Lower lobe of right lung (tissue), 2 donors: ENCODE measurements at places on chromosomes 11 and 22.

DNA sequence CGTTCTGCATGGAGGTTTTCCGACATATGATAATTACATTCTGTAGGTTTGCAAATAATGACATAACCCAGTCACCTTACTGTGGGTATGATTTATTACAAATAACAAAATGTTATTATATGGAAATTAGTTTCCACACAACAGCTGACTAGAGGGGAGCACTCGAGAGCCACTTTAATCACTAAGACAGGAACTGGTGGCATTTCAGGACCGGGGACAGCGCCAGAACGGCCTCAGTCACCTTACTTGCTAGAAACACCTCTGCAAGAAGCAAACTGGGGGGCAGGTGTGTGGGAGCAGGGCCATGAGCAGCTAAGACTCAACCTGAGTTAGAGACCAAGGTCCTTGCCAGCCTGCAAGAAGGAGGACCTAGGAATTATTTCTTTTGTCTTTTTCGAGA lies 199.9 kb downstream of the DSCAML1 start:
- DNase-seq = no peak

GRCh38 chr11:27112946-27113345 lies 72.3 kb downstream of the BBOX1 start:
- no peak for DNase-seq

DNA sequence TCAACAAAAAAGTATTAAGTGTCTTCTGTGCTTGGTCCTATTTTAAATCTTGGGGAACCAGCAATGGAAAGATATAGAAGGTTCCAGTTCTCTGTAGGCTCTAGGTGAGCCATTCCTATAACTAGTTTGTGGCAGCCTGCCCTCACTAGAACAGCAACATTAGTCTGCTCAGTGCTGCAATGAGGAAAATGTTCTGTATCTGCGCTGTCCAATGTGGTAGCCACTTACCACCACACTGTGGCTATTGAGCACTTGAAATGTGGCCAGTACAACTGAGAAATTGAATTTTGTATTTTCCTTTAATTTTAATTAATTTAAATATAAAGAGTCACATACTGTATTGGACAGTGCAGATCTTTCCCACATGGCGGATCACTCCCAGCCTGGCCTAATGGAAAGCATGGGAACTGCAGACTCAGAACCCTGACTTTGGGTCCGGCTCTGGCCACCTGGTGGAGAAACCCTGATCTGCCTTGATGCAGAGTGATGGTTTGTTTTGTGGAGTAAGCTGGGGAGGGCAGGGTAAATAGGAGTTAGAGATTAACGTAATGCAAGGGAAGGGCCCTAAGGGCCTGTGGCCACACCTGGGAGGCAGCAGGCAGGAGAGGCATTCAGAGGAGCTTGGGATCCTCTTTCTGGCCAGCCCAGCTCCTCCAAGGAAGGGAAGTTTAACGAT lies 101.0 kb downstream of the ME3 start:
- DNase-seq = no peak

DNA sequence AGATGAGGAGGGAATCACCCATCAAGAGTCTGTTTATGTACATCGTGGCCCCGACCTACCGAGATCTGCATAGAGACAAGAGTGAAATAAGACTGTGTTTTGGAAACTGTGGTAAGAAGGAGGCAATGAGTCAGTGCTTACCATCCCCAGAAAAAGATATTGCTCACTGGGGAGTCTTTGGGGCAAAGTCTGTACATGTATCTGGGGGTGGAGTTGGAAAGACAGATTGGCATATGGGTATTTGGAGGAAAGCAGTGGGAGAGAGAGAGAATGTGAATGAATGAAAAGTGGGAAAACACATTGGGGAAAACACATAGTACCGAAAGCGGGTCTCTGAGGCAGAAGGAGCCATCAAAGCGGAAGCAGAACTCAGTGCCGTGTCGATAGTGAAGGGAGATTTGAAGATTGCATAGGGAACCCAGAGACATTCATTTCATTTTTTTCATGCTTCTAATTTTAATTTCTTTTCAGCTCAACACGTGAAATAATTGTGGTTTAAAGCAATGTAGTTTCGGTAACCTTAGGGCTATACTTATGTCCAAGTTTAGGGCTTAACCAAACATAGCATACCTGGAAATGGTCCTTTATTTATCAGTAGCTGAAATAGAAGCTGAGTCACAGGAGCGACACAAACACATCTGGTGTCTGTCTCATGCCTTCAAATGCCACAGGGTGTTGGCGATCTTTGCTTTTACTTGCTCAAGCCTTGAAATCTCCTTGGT lies 98.6 kb upstream of the CD44 start:
- no peak for DNase-seq

- DNase-seq = no peak
These were observed 34.4 kb upstream of the DNAJB13 start for GRCh38 chr11:73916435-73916834.

DNA sequence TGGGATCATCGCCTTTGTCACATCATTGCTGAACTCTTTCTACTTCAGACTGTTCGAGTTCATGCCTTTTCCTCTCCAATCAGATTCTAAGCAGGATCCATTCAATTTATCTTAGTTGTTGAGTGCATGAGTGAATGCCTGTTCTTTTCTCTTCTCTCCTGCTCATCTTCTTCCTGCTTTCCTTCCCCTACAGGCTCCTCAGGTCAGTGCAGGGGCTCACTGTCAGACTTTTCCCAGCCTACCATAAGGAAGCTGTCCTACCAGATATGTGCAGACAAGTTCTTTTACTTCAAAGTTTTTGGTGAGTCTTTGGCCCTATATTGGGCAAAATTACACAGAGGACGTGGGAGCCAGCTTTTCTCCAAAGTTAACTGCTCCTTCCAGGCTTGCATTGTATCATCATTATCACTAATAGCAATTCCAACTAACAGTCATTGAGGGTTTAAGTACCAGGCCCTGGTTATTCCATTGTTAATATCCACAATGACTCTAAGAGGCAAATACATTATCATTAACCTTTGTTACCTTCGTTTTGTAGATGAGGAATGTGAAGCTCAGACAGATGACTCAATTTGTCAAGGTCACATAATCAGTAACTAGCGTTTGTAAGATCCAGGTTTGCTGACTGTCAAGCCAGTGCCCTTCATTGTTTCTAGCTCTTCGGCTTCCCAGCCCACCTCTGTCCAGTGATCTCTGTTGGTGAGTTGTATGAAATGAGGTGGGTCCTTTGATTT lies 30.4 kb downstream of the OR6Q1 start:
- no peak for DNase-seq

DNA sequence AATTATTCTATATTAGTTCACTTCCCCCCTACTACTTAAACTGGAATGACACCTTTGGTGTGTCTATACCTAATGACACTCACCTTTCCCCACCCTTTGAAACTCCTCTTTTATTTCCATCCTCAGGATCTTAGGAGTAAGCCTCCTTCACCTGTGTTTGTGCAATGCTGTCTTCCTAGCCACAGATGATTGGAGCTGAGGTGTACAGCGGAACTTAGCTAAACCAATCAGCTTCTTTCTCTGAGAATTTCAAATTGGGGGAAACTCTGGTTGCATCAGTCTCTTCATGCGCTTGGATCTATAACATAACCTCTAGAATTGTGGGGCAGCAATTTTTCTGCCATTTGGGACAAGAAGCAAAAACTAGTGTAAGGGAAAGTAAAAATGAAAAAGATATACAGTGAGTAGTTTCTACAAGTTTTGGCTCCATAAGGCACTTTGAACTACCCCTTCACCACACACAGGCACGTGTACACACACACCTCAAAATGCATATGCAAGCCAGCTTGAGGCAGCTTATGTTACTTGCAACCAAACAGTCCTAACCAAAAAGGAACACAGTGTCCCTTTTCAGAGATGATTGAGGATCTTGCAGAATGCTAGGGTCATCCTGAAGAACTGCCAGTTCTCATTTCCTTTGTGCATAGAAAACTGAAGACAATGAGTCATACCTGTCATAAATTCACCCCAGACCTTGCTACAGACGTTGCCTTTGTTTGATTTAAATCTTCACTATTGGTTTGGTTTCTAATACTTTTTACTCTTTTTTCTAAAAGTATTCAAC lies 36.0 kb upstream of the LDLRAD3 start:
- no peak for DNase-seq

GRCh38 chr22:24990344-24990905 lies 37.9 kb downstream of the KIAA1671 start:
- DNase-seq = no peak

DNA sequence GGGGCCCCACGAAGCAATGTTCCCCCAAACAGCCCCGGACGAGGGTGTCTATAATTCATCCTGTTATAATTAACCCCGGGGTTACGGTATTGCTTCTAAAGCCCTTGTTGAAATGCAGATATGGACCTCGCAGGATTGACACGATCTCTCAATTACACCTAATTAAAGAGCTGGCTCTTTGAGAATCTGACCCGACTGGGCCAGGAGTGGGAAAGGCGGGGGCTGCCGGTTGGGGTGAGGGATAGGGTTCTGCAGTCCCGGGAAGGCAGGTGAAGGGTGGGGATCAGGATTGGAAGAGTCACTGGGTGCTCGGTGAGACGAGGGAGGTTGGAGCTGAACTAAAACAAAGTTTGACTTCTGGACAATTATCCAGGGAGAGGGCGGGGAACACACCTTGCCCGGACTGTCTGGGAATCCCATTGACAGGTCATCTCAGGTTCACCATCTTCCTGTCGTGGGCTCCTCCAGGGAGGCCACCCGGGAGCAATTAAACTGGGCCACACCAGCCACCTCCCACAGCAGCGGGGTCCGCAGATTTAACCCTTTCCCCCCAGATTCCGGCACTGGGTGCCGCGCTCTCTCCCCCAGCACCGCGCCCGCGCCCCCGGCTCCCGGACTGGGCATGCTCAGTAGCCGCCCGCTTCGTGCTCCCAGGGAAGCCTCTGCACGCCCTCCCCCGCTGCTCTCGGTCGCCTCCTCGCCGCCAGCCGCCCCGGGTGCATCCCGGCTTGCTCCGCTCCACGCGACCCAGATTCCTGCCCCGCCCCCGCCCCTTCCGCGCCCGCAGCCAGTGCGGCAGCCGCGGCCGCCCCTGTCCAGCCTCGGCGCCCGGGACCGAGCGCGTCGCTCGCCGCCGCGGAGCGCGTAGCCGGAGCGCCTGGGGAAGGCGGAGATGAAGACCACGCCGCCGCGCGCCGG lies at the start of gene ELMOD1:
TSS of gene ELMOD1 (plus strand) at position 688 of the 918 bp plus-strand sequence. CDS start 27,043 bp downstream, outside the sequence.
- DNase-seq = peak; percentile 62

DNA sequence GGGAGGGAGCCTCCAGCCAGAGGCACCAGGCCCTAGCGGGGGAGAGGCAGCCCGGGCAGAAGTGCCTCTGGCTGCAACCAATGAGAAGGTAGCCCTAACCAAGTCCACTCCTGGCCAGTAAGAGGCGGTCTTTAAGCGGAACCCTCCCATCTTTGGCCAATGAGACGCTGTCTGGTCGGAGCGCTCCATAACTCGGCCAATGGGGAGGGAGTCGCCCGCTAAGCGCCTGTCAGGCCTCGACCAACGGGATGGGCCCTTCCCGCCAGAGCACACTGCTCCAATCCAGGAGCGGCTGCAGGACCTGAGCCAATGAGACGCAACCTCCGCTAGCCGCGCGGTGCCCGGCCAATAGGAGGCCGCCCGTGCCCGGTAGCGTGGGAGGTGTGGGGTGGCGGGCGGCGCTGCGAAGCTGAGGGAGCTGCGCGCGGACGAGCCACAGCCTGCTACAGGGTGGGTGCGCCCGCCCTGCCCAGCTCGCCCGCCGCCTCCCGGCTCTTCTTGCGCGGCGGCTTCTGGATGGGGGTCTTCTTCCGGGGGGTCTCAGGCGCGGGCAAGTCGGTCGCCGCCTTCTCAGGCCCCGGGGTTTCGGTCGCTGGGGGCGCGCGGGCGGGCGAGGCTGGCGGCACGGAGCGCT lies 12.6 kb downstream of the SCARF2 start:
- DNase-seq = no peak

GRCh38 chr11:528166-528814 lies 7.1 kb downstream of the HRAS start:
- DNase-seq = no peak

GRCh38 chr11:120903686-120904085 lies 120.2 kb upstream of the TBCEL start:
- DNase-seq = no peak

- DNase-seq = no peak
These were observed 582.2 kb upstream of the CADM1 start for GRCh38 chr11:116086426-116086825.

DNA sequence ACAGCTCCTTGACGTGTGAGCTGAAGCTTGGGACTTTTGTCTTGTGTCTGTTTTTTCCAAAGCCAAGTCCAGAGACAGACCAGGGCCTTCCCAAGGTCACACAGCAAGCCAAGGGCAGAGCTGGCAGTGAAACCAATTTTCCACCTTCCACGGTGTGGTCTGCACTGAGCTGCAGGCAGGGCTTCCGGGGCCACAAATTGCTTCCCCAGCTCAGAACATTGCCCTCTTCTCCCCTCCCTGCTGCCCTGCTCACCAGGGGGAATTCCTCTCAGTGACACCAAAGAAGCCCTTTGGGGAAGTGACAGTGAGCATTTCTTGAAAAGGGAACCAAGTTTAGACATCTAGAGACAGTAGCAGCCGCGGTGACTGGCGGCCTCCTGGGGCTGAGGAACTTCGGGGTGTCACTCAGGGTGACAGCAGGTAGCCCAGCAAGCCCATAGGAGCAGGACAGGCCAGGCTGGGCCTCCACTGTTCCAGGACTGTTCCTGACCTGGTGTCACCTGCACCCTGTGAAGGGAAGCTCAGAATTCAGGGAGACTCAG lies 9.2 kb downstream of the FXYD2 start:
- DNase-seq = peak; percentile 76

DNA sequence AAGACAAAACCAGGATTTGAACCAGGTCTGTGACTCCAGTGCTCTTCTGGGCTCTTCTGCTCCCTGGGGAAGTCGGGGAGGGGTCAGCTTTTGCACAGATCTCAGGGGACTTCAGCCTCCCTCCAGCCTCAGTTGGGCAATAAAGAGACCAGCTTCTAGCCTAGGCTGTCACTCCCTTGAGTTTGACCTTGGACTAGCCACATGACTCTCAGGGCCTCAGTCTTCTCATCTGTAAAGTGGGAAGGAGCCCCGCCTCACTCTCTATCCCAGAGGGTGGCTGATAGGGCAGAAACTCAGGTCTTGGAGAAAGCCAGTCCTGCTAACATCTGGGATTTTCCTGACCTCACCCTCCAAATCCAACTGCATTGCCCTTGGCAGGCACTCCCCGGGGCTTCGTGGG lies 38.7 kb downstream of the ELFN2 start:
- DNase-seq = no peak

- DNase-seq = peak; percentile 47
These were observed 17.7 kb upstream of the TALDO1 start for GRCh38 chr11:729492-730074.

DNA sequence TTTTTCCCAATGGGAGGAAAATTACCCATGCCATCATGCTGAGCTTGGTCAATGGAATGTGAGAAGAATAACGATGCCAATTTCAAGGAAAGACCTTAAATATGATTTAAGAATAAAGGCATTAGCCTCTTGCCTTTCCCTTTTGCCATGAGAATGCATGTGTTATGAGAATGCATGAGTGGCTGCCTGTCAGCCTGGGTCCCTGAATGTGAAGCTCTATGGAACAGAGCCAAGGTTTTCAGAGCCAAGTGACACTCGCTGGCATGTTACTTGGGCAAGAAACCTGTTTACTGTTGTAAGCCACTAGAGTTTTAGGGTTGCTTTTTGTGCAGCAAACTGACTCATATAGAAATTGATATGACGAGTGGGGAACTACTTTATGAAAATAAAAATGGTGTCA lies 75.7 kb downstream of the JRKL start:
- DNase-seq = no peak
